ENCODE measurements at places on chromosomes 12 and 14.

GRCh38 chr12:111409780-111410430, 4.2 kb downstream of the SH2B3 start:
- no peak for DNase-seq

- no peak for DNase-seq
These were observed 170.4 kb downstream of the DAD1 start for GRCh38 chr14:22418631-22419030.

- DNase-seq, result no peak
These were observed 70.9 kb downstream of the VWF start for GRCh38 chr12:6053541-6053940.

DNA sequence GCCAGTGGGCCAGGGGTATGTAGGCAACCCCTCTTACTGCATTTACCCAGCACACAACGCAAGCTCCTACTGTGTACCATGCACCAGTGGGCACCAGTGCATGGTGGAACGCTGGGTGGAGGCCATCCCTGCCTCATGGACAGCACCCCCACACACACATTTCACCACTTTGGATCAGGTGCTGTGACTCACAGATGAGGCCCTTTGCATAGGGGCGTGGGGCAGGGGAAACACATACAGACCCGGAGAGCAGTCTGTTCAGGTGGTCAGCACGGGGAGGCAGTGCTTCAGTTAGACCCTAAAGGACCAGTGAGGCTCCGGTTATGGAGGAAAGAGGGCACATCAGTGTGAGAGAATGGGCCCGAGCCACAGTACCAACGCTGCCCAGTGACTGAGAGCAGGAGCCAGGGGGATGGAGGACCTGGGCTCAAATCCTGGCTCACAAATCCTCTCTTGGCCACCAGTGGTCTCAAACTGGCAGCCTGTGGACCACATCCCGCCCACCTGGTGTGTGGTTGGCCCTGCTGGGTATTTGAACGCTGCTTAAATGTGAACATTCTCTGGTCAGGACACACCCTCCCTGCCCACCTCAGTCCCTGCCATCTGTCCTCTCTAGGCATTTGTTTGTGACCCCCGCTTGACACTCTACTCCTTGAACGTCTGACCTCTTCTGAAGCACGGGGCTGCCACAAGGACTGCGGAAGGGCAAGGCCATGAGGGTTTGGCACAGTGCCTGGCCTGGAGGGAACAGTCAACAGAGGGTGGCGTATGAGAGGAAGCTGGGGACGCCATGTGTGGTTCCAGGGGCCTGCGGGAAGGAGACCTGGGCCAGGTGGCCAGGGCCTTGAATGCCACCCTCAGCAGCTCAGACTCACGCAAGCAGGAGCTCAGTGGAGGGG, 46.7 kb downstream of the FAM222A start:
- no peak for DNase-seq

- no peak for DNase-seq
These were observed 7.6 kb upstream of the LRTM2 start for GRCh38 chr12:1812650-1813302.

DNA sequence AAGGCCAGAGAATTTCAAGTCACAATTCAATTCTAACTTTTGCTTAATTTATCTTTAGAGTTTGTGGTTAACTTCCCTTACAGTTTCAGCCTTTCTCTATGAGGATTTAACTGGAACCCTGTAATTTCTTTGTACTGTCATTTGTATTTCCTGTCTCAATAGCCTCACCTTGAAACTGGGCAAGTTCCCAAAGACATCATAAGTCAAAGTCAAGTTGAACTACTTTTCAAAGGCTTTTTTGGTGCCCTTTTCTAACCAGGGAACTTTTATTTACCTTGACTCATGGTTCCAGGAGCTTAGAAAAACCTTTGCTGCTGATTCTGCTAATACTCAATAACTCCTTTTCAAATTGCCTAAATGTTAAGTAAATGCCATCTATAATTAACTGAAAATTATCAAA, 200.8 kb upstream of the KRR1 start:
- no peak for DNase-seq

GRCh38 chr12:22246217-22246846, 88.2 kb downstream of the ST8SIA1 start:
- DNase-seq, result no peak

GRCh38 chr14:96178461-96179321, 25.9 kb upstream of the BDKRB2 start:
- no peak for DNase-seq

- no peak for DNase-seq
These were observed 79.8 kb upstream of the DIO2 start for GRCh38 chr14:80291101-80291500.

DNA sequence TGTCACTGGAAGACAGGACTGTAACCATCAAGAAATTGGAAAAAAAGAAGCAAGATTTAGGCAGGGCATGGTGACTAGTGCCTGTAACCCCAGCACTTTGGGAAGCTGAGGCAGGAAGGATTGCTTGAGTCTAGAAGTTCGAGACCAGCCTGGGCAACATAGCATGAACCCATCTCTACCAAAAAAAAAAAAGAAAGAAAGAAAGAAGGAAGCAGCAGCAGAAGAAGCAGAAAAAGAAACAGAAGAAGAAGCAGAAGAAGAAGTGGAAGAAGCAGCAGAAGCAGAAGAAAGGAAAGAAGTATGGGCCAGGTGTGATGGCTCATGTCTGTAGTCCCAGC, 30.5 kb upstream of the LGALS3 start:
- DNase-seq, result no peak

- DNase-seq, result no peak
These were observed 151.1 kb downstream of the CALM1 start for GRCh38 chr14:90547968-90548367.

Data from stimulated activated effector memory CD8-positive, alpha-beta T cell treated with anti-CD3 and anti-CD28 coated beads, Interleukin-12 subunit alpha, Interleukin-12 subunit beta, amount 100 ng/mL, for 72 hours (primary cell).